ENCODE measurements at places on chromosomes 5 and 9.
A peak's percentile ranks its signal among the peaks of the same experiment; 100 is the strongest.

GRCh38 chr9:35859990-35860339 is 10.2 kb downstream of the OR13J1 start:
- DNase-seq, result no peak

GRCh38 chr5:139908749-139909148 is 113.1 kb downstream of the PSD2 start:
- DNase-seq, result no peak

- no peak for DNase-seq
These were observed 111.1 kb downstream of the CACNA1B start for GRCh38 chr9:137988701-137989100.

GRCh38 chr5:94314460-94315131 is 303.8 kb downstream of the KIAA0825 start:
- no peak for DNase-seq

GRCh38 chr9:93023521-93023815 is 35.0 kb upstream of the SUSD3 start:
- no peak for DNase-seq

- peak; percentile 4 for DNase-seq
These were observed 1.4 kb upstream of the CERCAM start for GRCh38 chr9:128419061-128419925.

GRCh38 chr5:139296862-139297326 is 3.4 kb downstream of the MATR3 start:
- no peak for DNase-seq

Data from NCI-H774 (cell line).